ENCODE measurements at places on chromosomes 13 and 19. TPM values are rescaled to one million over a fixed set of nuclear protein-coding genes. Genes with fewer than 3 reads are reported as not detected.

Gene SHANK1
- 0.35 TPM for total RNA-seq

DNA sequence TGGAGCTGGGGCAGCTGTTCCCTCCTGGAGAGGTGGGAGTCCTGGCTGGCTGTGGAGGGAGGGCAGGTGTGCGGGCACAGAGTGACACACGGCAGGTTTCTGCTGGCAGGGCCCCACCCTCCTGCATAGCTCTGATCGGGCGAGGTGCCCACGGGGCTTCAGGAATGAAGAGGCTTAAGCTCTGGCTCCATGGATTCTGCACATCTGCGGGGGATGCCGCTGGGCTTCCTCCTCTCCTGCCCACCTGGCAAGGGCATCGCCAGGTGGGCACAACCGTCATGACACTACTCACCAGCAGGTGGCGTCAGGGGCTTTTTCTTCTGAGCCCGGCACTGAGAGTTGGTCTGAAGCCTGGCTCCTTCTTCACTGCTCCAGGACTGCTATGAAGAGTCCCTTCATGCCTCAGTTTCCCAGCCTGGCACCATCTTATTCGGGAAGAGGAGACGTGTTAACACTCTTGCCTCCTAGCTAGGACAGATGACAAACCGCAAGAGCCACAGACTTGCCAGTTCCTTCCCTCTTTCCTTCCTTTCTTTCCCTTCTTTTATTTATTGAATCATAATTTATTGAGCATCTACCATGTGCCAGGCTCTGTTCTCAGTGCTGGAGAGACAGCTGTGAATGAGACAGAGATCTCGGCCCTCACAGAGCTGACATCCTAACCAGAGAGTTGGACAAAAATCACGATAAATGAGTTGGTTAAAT, 15.2 kb upstream of the PAK4 start:
- DNase-seq = peak; percentile 90

DNA sequence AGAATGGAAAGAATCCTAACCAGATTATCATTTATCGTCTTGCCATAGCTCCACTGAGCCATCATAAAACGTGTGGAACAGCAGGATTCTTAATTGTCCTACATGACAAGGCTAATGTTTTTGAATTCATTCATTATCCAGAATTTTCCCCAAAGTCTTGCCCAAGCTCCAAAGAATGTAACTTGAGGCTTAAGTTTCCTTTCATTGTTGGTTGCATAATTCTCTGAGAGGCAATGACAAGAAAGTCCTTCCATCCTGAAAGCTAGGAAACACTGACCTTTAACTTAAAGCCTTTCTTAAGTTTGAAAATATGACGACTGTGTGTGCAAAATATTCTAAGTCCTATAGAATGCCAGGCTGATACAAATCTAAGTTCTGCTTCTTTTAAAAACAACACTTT, 546.1 kb downstream of the SUCLA2 start:
- no peak for DNase-seq

- no peak for DNase-seq
Measured at GRCh38 chr13:109332506-109333499, 453.6 kb downstream of the IRS2 start.

Gene PSG6
- not detected for total RNA-seq

DNA sequence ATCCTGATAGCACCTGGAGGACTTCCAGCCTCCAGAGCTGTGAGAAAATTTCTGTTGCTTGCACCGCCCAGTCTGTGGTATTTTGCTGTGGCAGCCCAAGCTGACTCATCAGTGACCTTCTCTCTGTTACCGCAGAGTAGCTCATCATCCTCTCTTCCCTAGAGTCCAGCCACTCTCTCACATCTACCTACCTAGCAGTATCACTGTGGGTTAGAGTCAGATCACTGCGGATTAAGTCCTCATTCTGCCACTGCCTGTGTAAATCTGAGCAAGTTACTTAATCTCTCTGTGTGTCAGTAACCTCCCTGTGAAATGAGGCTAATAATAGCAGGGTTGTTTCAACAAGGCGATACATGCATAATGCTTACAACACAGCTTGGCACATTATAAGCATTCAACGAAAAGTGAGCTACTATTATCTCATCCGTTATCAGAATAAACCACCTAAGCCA, 40.3 kb upstream of the USPL1 start:
- no peak for DNase-seq
